Stomach (tissue), 19 donors: ENCODE measurements at places on chromosomes 13 and 19. TPM values are rescaled to one million over a fixed set of nuclear protein-coding genes. Genes with fewer than 3 reads are reported as not detected.

The ONECUT3 gene
- not detected for total RNA-seq

The ZNF177 gene
- 1.6 TPM for total RNA-seq

The ITGBL1 gene
- total RNA-seq, result 8.1 TPM

The MAB21L1 gene
- not detected for total RNA-seq

The BBC3 gene
- total RNA-seq, result 12.0 TPM

The TECR gene
- total RNA-seq, result 49.5 TPM

The RAB3A gene
- 1.3 TPM for total RNA-seq

- no peak for DNase-seq
Measured at GRCh38 chr13:33341861-33342452, 56.4 kb upstream of the STARD13 start.

DNA sequence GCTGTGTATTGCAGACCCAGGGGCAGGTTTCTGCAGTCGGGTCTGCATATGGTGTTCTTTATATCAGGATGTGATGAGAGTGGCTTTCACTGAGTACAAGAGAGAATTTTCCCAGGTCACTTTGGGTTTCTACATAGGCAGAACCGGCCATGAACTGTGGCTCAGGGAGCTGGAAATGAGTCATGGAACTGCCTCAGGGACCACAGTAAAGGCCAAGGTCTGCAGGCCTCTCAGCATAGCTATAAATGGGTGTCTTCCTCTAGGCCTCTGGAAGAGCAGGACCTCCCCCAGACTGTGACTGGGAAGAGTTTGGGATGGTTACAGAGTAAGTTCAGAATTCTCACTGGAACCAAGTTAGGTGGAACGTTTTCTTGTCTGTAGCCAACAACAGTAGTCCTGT lies 51.8 kb upstream of the ZNF681 start:
- DNase-seq, result no peak

DNA sequence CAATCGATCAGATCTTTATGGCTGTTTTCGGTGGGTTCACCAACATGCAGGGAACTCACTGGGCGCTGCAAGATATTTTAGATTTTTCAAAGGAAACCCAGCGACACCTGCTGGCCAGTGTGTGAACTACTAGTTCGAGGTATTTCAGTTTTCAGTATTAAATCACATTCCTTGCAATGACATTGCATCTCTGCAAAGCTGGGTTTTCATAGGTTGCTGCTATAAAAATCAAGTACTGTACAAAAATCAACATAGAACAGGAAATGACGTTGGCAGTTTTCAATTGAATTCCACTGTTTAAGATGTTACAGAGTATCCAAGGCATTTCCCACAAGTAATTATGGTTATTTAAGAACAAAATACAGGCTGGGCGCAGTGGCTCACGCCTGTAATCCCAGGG lies 17.6 kb downstream of the LIG1 start:
- peak; percentile 59 for DNase-seq

GRCh38 chr19:4327877-4328242 lies 10.8 kb downstream of the STAP2 start:
- no peak for DNase-seq

DNA sequence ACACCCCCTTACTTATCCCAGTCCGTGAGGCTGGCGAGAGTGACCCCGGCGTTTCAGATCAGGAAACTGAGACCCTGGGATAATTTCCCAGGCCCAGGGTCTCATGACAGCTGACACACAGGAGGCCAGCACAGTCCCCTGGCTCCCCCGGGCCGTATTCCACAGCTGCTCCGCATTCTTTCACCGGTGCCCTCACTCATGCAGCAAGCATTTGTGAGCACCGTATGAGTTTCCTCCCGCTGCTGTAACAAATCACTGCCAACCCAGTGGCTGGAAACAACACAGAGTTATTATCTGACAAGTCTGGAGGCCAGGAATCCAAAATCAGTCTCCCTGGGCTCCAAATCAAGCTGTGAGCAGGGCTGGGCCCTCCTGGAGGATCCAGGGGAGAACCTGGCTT lies 21.3 kb downstream of the GADD45B start:
- DNase-seq, result no peak

DNA sequence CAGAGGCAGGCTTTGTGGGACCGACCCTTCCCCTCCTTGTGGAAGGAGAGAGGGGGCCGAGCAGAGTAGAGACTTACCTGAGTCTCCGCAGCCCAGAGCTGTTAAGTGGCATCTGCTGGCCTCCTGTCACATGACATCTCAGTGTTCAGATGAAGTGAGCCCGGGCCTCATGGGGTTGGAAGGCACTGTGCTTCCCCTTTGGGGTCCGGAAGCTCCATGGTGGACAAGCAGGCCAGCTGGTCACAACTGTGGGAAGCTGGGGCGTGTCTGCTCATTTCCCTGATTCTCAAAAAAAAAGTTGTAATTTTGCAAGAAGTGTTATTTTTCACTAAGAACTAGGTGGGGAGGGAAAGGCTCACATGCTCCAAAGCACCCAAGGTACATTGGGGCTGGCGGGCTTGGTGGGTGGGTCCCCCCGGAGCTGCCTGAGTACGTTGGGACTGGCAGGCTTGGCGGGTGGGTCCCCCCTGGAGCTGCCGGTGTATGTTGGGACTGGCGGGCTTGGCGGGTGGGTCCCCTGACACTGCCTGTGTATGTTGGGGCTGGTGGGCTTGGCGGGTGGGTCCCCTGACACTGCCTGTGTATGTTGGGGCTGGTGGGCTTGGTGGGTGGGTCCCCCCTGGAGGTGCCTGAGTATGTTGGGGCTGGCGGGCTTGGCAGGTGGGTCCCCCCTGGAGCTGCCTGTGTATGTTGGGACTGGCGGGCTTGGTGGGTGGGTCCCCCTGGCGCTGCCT lies 18.2 kb upstream of the DCUN1D2 start:
- DNase-seq, result no peak

- DNase-seq, result no peak
Measured at GRCh38 chr19:5534787-5535586, 32.8 kb downstream of the TINCR start.

- no peak for DNase-seq
Measured at GRCh38 chr13:22960827-22961226, 220.0 kb upstream of the SGCG start.

GRCh38 chr19:4272894-4273293 lies 6.2 kb upstream of the SHD start:
- no peak for DNase-seq
